ENCODE measurements at places on chromosomes 16 and 17.

- DNase-seq = no peak
Measured at GRCh38 chr16:85057948-85058347, 30.4 kb downstream of the KIAA0513 start.

GRCh38 chr16:68768771-68769170 lies 31.7 kb downstream of the CDH1 start:
- no peak for DNase-seq

GRCh38 chr17:57609878-57610270 lies 135.2 kb downstream of the CCDC182 start:
- DNase-seq = no peak

- no peak for DNase-seq
Measured at GRCh38 chr17:82917699-82918345, 78.0 kb upstream of the ZNF750 start.

DNA sequence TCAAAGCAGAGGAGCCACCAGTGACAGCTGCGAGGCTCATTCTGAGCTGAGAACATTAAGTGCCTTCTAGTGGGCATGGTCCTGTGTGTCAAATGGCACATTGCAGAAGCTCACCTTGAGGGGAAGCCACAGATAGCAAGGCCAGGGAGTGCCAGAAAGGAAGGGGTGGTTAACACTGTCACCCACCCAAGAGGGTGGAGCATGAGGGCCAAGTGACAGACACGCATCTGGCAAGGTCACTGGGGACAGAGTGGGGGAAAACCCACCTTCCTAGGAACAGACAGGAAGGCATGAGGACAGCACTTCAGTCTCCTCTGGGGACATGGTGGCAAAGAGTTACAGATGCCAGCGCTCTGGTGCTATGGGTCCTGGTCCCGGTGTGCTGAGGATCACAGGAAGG lies 22.1 kb downstream of the NUBP1 start:
- DNase-seq = no peak
